Mammary epithelial cell (primary cell): ENCODE measurements at places on chromosomes 3 and 15.

DNA sequence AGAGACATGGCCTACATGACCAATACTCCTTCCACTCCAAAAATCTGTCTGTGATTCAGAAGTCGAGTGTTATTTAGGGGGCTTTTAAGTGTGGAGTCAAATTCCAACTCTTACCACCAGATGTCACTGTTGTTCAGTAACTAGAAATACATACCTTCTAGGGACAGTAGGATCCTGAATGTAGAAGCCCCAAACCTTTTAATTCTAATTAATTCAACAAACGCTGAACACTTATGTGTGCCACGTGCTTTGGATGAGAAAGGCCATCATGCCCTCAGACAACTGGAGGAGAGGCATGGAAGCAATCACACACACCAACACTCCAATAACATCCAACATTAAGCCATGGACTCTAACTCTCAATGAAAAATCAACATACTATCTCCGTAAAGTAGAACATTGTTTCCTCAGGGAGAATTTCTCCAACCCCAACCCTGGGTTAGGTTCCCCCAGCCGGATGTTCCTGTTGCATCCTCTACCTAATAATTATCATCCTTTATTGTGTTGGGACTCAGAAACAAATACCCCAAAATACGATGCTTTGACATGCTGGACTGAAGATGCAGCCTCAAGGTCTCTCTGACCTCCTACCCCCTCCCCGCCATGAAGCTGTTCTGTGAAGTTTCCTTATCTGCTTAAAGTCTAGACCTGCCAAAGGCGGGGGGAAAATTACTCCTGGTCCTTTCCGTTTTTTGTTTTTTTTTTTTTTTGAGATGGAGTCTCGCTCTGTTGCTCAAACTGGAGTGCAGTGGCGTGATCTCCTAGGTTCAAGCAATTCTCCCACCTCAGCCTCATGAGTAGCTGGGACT lies 8.0 kb upstream of the CCDC13 start:
- peak; percentile 43 for DNase-seq

- DNase-seq, result no peak
Measured at GRCh38 chr3:61155701-61156292, 95.5 kb downstream of the FHIT start.

GRCh38 chr3:159650726-159651125 lies 337.9 kb upstream of the IL12A start:
- no peak for DNase-seq

GRCh38 chr3:169365993-169366915 lies 297.3 kb downstream of the MECOM start:
- DNase-seq, result peak; percentile 81

- peak; percentile 70 for DNase-seq
Measured at GRCh38 chr3:150097588-150097890, 126.8 kb upstream of the PFN2 start.

DNA sequence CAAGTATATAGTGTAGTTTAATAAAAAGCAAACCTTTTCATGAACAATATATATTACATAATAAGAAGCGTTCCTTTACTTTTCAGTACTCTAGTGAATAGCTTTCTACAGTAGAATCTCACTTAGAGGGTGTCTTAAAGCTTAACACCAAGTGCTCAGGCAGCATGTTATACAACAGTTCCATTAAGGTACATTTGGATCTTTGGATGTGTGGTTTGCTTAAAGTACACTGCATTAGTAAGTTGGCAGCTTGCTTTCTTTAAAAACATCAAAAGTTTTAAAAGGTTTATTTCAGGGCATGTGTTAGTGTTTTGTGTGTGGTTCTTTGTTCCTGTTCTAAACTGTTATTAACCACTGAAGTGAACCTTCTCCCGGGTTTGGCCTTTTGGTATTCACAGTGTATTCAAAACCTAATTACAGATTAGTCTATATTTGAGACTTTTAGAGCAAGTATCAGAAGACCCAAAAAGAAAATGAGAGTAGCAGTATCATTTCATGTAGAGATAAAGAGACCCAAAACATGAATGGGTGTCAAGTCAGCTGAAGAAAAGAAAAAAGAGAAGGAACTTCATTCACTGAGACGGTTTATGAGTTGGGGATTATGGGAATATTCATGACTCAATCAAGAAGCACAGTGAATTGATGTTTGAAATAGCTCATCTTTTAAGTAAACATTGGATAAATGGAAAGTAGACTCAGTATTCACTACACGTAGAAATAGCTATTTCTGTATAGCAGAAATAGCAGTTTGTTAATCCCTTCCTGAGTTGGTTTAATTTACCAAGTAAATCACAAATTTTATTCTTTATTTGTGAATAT lies 93.9 kb downstream of the OPA1 start:
- no peak for DNase-seq

DNA sequence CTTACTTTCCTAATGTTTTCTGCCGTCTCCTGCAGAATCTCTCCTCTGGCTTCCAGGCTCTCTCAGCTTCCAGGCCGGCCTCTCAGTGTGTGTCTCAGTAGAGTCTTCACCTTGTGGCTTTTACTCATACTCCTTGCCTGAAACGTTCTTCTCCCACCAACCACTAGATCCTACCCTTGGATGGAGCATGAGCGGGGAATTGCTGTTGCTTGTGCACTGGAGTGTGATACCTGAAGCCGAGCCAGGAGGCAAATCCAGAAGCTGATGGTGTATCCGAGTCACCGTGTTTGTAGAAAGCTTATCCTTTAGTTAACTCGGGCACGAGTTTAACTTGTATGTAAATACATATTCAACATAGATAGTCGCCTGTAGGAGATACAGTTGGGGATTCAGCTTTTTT lies 285.0 kb upstream of the C2CD4B start:
- DNase-seq, result no peak

DNA sequence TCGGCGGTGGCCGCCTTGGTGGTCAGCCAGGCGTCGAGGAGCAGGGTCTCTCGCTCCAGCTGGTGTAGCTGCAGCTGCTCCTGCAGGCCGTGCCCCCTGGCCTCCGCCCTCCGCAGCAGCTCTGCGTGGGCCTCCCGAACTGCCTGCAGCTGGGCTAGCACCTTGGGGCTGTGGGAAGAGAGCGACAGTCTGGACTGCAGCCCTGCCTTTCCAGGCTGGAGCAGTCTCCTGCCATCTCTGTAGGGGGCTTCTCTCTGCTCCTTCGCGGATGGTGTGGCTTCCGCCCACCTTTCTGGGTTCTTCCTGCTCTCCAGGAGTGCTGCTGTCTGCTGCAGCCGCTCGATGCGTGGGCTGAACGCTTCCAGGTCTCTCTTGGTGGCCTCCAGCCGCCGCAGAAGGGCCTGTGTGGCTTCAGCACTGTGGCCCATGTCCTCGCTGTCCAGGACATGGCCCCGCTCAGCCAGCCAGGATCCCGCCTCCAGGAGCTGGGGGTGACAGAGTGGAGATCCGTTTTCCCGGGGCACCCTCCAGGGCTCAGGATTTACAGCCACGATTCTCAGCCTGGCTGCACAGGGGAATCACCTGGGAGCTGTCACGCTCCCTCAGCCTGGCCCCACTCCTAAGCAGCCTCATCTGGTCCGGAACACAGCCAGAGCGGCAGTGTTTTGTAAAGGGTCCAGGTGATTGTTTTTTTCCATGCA lies 16.8 kb downstream of the PLA2G4B start:
- DNase-seq, result no peak

- DNase-seq, result peak; percentile 43
Measured at GRCh38 chr3:155242342-155242741, 51.1 kb downstream of the STRIT1 start.

GRCh38 chr3:16048435-16049318 lies 125.8 kb upstream of the GALNT15 start:
- DNase-seq, result peak; percentile 55

DNA sequence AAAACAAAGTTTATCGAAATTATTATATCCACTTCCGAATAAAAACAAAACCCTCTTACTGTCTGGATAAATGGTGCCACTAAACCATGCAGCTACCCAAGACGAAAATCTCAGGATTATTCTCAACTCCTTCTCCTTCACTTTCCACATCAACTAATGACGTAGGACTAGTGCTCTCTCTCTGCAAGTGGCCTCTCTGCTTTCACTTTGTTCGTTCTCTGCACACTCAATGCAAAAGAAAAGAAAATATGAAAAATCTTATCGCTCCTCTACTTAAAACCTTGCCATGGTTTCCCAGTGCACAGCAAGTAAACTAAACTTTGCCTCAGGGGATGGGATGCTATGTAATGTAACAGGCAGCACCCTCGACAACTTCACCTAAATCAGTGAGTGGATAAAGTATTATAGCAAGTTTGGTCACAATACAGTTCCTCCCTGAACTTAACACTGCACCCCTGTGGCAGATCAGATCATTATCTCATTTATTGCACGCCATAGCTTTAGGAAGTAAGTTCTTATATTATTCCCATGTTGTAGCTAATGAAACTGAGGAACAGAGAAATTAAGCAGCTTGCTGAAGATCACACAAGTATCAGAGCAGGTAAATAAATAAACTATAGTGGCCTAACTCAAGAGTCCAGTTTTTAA lies 262.7 kb upstream of the GADL1 start:
- no peak for DNase-seq

DNA sequence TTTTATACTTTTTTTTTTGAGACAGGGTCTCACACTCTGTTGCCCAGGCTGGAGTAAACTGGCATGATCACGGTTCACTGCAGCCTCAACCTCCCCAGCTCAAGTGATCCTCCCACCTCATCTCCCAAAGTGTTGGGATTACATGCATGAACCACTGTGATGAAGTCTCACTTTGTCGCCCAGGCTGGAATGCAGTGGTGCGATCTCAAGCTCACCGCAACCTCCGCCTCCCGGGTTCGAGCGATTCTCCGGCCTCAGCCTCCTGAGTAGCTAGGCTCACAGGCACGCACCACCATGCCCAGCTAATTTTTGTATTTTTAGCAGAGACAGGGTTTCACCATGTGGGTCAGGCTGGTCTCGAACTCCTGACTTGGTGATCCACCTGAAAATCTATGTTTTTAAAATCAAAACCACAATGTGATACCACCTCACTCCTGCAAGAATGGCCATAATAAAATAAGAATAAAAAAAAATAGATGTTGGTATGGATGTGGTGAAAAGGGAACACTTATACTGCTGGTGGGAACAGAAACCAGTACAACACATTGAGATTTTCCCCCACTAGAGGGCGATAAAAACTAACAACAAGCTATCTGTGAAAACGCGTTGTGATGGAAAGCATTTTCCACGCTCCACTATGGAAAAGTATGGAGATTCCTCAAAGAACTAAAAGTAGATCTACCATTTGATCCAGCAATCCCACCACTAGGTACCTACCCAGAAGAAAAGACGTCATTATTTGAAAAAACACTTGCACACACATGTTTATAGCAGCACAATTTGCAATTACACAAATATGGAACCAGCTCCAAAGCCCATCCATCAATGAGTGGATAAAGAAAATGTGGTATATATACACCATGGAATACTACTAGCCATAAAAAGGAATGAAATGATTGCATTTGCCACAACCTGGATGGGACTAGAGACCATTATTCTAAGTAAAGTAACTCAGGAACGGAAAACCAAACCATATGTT lies 26.8 kb upstream of the OCA2 start:
- peak; percentile 15 for DNase-seq

DNA sequence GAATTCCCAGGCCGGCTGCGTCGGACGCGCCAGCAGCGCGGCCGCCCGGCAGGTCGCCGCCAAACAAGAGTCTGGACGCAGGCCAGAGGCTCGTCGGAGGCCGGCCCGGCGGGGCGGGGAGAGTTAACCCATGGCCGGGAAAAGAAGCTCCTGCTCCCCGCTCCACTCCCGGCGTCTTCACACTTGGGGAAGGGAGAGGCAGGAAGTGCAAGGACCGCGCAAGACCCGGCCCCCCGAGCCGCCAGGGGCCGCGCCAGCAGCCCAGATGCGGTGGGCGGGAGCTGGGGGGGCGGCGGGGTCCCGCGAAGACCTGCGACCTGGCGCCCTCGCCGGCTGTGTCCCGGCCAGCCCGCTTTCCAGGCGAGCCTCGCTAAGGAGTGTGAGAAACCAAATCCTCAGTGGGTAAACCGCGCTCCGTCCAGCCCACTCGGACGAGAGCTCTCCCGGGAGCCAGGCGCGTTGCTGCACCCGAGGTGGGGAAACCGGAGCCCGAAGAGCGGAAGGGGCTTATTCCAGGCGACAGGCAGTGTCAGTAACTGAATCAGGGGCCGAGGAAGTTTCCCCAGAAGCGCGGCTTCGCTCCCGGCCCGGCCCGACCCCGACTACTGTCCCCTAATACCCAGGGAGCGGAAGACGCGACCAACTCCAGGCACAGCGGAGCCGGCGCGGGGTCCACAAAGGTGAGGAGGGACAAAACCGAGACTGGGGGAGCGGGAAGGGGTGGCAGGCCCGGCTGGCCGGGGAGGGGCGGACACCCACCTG lies 721 bp downstream of the ADAMTS7 start:
- peak; percentile 32 for DNase-seq

DNA sequence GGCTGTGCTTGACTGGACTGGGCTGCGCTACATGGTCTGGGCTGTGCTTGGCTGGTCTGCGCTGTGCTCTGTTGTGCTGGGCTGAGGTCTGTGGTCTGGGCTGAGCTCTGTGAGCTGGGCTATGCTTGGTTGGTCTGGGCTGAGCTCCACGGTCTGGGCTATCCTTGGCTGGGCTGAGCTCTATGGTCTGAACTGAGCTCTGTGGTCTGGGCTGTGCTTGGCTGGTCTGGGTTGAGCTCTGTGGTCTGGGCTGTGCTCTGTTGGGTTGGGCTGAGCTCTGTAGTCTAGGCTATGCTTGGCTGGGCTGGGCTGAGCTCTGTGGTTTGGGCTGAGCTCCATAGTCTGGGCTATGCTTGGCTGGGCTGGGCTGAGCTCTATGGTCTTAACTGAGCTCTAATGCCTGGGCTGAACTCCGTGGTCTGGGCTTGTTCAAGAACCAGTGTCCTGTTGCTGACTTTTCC lies 92.0 kb downstream of the PLXNA1 start:
- DNase-seq, result peak; percentile 94

DNA sequence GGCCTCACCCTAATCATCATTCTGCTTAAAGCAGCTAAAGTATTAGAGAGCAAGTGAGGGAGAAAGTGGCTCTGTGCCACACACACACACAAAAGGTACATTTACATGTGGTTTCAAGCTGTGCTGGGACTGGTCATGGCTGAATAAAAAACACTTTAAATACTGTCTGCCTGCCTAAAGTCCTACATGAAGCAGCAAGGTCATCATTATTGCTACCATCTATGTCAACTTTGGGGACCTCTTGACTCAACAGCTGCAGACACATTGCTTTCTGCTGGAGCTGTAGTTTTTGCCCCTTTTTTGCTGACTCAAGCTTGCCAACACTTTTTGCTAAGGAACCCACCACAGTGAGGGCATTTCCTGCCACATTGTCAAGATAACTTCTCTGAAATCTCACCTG lies 1237.9 kb downstream of the ROBO2 start:
- no peak for DNase-seq

DNA sequence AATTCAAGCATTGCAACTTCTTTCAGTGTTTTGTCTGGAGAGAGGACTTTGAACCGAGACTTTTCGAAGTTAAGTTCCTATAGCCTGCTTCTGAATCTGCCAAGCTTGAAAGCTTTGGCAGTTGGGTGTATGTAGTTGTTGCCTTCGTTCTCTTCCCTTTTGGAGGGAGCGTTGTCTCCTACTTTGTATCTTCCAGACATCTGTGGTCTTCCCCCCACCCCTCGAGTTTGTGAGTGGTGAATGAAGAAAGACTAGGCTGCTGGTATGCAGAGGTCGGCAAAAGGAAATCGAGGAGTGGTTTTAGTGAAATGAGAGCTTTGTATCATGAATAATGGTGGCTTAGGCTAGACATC lies 1.3 kb downstream of the CTNNB1 start:
- peak; percentile 37 for DNase-seq
